ENCODE measurements at places on chromosomes 2 and 18. TPM values are rescaled to one million over a fixed set of nuclear protein-coding genes. Genes with fewer than 3 reads are reported as not detected.

DNA sequence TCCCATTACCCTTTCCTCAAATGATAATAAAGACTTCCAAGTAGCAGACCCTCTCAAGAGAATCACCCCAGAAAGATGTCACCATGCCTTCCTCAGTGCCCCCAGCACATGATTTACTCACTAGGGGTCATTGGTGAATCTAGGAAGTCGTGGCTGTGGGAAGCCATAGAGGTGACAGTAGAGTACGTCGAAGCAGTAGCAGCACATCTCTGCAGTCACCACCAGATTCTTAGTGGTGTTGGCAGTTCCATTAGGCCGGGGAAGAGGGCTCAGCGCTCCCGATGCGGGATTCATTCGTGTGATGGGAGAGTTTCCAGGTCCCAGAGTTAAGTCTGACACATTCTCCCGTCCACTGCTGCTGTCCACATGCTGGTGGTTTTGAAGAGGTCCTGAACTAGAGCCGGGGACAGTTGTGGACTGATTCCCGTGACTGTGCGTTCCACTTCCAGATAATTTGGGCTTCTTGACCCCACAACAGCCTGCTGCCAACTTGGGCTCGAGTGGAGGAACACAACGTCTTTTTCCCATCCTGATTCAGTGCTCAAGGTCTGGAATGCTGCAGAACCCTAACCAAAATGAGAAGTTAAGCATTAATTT, 12.0 kb downstream of the AMMECR1L start:
- DNase-seq: no peak

DNA sequence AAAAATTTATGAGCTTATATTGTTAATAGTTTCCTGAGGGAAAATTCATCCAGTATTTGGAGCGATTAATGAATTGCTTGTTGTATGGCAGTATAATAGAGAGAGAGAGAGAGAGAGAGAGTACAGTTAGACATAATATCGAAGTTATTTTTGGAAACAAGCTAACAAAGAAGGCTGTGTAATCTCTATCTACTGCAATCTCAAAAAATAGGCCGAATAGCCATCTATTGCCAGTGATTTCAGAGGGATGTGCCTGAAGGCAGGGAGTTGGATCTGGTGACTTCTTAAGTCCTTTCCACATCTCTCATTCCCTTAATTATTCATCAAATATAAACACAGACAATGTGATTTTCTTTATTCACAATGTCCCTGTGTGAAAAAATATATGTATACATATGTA, 433.1 kb upstream of the RAB12 start:
- no peak for DNase-seq

GRCh38 chr2:239890206-239890746, 134.9 kb downstream of the NDUFA10 start:
- DNase-seq: no peak

Gene CXCR4
- 49.5 TPM for polyA plus RNA-seq

- no peak for DNase-seq
Observed at GRCh38 chr2:112772322-112772721, 7.9 kb upstream of the CKAP2L start.

DNA sequence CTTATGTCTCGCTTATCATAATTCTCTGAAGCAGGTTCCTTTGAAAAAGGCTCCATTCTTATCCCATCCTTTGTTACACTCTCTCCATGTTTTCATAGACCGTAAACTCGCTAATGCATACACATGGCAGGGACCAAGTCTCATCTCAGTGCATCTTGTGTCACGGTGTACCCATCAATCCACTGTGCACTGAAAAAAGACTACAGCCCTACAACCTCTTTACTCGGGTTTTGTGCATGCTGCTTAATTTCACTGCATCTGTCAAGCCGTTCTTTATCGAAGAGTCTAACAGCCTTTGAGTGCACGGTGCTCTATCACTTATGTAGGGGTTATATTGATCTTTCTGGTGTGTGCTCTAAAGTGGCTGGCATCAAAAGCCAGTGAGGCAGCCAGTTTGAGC, 302.9 kb upstream of the ERBB4 start:
- no peak for DNase-seq

Gene PPP4R3B
- polyA plus RNA-seq: 73.7 TPM

Gene PSMG2
- 65.9 TPM for polyA plus RNA-seq

- DNase-seq: no peak
Observed at GRCh38 chr2:163247156-163247846, 408.7 kb upstream of the KCNH7 start.

DNA sequence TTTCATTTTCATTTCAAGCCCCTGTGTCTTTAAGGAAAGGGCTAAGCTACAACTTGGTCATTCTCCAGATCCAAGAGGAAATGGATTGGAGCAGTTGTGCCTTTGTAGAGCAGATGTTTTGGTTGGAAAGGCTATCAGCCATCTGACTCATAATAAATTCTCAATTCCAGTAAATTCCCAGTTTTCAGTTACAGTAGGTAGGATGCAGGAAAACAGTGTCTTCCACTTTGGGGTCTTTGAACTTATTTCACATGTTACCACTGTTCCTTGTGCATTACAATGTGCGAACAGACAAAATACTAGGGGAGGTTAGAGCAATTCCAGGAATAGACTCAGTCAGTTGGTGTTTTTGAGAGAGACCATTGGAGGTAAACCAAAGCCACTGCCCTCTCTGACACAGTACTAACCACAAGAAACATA, 211.9 kb downstream of the BABAM2 start:
- peak; percentile 17 for DNase-seq

DNA sequence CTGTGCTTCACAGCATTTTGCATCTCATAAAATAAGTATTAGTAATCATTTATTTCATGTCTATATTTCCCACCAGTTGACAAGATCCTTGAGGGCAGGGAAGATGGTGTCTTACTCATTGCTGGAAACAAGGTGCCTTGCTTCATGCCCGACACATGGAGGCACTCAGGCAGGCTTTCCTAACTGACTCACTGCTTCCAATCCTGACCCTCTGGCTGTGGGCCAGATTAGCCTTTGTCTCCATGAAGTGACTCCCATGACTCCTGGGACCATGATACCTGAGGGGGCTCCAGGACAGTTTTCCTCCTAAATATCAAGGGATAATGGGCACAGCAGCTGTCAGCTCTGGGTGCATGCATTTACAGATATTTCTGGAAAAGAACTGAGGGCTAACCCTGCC, 275.1 kb downstream of the AGPS start:
- no peak for DNase-seq

DNA sequence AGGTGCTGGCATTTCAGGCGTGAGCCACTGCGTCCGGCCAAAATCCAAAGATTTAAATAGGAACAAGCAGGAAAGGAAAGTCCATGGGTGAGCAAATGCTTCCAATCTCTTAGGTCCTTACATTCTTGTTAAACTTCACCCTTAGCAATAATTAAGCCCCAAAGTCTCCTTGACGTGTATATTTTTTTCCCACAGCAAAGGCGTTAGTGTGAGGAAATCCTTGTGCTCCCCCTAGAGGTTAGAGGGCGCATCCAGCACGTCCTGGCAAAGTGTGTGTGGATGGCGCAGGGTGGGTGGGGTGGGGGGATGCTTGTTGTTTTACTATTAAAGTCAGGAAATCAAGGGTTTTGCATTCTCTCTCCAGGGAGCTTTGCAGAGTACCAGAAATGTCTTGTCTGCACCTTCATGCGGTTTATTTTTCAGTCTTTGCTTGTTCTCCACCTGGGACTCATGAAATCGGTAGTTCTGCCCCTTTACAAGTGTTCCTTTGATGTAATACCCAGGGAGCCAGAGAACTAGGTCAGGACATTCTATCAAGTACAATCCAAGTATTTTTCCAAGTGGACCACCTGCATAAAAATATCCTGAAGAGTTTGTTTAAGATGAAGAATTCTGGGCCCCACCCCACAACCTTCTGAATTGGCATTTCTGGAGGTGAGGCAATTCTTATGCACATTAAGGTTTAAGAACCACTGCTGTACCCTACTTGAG, 22.2 kb upstream of the ITSN2 start:
- peak; percentile 81 for DNase-seq

- DNase-seq: no peak
Observed at GRCh38 chr2:81901017-81901416, 1596.5 kb upstream of the LRRTM1 start.

DNA sequence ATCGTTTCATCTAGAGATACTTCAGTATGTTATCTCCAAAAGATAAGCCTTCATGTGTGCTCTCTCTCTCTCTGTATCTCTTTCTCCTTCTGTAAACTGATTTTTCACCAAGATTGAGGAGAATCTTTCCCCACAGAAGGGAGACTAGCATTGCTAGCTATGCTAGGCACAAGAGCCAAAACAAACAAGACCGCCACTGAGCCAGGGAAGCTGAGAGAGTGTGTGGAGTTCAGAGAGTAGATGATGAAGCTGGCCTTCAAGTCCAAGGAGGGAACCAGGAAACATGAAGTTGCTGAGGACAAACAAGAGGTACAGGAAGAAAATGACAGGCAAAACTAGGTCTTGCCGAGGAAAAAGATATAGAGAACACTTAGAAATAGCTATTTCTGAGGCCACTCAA, 23.4 kb downstream of the DAPL1 start:
- DNase-seq: no peak

DNA sequence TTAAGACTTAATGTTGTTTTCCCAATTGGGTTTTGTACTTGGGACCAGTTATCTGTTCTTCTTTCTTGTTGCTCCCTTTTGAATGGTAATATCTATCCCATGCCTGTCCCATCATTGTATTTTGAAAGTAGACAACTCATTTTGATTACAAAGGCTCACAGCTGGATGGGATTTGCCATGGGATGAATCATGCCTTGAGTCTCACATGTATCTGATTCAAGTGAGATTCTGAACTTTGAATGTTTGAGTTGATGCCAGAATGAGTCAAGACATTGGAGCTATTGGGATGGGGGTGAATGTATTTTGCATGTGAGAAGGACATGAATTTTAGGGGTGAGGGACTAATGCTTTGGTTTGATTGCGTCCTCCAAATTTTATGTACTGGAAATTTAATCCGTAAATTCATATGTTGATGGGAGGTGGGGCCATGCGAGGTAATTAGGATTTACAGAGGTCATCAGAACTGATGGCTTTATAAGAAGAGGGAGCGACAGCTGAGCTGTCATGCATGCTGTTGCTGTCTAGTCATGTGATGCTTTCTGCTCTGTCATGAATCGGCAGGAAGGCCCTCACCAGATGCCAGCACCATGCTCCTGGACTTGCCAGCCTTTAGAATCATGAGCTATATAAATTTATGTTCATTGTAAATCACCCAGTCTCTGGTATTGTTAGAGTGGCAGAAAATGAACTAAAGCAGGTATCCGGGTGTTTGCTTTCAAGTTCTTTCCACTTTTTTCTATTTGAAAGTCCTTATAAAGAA, 741.3 kb upstream of the RAB6C start:
- DNase-seq: no peak

DNA sequence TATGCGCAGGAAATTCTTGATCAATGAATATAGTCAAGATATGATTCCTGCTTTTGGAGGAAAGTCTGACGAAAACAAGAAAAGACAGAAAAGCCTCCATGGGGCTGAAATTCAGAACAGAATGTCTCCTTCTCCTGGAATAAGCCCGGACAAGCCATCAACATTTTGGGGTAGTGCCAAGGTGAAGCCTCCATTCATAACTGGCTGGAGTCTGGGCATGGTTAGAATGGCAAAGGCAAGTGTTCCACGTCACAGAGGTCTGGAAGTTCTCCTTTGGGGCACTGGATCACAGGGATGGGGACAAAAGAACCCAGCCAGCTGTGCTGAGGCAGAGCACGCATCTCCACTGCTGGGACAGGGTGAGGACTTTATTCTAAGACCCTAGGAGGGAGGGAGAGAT, 505.7 kb downstream of the CMPK2 start:
- no peak for DNase-seq

DNA sequence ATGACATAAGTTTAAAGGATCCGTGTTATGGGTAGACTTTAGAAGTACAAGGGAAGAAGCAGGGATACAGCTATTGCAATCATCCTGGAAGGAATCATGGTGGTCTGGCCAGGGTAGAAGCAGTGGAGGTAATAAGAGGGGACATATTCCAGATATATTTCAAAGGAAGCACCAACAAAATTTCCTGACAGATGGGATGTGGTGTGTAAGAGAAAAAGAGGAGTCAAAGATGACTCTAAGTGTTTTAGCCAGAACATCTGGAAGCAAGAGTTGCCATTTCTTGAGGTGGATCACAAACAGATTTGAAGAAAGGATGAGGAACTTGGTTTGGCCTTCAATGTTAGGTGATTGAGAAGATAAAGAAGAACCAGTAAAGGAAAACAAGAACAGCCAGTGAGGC, 133.1 kb upstream of the CTAGE1 start:
- no peak for DNase-seq

Gene ZNF396
- 5.3 TPM for polyA plus RNA-seq

Gene GALNT13
- 2.0 TPM for polyA plus RNA-seq

Data from renal pelvis (tissue), 12 donors.